ENCODE measurements at places on chromosomes 12 and 14.

DNA sequence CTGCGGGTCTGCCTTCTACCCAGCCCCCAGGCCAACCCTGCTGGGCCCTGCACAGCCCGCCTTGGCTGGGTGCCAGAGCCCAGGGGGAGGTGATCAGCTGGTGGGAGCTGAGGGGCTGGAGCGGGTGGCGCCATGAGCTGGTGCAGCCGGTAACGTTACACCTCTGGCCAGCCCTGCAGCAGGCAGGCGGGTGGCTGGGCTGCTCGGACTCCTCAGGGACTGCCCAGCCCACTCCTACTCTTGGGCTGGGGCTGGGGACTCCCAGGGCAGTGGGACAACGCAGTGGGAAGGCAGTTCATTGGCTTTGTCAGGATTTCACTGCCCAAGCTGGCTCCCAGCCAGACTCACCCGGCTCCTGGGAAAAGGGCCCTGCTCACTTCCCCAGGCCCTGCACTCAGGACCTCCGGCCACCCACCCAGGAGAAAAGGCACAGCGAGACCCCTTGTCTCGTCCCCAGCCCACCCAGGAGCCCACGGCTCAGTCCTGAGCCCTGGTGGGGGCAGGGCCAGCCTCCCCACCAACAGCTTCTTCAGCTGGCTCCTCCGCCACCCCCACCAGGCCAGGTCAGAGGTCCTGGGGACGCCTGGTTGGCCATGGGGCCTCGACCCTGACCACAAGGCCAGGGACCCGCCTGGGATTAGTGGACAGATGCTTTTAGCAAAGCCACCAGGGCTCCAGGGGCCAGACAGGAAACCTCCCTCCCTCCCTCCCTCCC is 1.0 kb downstream of the PGF start:
- no peak for DNase-seq

GRCh38 chr12:124162151-124163110 is 132.5 kb upstream of the RFLNA start:
- DNase-seq = no peak

DNA sequence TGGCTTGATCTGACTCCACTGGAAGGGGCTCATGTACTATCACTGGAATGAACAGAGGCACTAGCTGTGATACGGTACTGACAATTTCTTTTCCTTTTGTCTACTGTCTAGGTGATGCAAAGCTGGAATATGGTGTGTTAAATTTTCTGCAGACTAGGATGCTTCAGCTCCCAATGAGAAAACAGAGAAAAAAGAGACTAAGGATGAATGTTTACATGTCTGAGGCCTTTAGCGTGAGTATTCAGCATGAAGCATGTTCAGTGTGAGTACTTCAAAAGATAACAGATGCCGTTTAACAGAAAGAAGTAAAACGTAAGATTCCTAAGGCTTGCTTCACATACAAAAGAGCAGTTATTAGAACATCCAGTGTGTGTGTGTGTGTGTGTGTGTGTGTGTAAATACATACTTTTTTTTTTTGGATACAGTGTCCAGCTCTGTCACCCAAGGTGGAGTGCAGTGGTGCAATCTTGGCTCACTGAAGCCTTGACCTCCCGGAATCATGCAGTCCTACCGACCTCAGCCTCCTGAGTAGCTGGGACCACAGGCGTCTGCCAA is 92.3 kb upstream of the FERMT2 start:
- DNase-seq = no peak

DNA sequence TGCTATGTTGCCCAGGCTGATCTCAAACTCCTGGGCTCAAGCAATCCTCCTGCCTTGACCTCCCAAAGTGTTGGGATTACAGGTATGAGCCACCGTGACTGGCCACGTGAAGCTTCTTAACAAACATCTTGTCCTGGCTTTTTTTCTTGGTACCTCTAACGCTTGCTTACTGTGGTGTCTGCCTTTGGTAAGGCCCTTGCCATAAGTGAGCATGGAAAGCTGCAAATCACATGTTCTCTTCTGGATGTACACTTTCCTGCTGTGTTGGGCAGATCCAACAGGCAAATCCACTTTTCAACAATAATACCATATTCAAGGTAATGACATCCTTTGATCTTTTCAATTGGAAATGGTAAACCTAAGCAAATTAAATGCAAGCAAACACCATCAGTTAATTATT is 54.6 kb downstream of the ARF6 start:
- DNase-seq = no peak

DNA sequence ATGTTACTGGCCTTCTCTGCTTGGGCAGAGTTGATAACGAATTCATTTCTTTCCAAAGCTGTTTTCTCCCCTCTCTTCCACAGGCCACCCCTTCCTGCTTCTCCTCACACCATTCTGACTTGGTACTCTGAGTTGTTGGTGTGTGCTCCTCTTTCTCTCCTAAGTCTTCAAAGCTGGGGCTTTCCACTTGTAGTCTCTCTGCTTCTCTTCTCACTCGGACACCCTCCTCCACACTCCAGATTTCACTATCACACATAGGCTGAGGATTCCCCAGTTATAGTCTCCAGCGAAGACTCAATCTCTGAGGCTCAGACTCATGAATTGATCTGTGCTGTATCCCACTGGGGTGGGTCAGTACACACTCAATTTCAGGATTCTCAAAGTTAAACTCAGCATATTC is 201.0 kb downstream of the SSPN start:
- DNase-seq = no peak

DNA sequence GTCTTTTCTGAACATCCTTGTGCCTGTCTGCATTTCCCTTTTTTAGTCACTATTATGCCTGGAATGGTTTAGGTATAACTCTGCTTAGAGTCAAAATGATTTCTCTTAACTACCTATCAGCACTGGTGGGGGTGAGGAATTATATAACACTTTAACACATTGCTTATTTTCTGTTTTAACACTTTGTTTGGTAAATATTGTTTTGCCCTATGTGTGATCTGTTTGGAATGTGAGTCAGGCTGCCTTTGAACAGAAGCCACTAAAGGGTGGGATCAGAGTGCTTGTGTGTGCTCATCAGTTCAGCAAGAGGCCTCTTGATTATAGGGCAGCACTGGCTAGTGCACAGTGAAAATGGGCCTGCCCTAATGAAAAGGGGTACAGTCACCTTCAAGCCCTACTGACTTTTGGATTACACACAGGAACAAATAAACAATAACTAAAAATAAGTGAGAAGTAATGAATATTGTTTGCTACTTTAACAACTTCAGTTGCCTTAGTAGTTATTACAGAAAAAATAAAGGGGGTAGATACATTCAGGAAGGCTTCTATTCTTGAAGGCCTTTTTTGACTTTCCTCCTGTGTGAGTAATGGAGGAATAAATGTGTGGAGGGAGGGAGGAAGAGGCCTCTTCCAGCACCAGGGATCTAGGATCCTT is 23.2 kb downstream of the NGDN start:
- DNase-seq = no peak

GRCh38 chr12:3745152-3745551 is 7.8 kb downstream of the CRACR2A start:
- DNase-seq = no peak

DNA sequence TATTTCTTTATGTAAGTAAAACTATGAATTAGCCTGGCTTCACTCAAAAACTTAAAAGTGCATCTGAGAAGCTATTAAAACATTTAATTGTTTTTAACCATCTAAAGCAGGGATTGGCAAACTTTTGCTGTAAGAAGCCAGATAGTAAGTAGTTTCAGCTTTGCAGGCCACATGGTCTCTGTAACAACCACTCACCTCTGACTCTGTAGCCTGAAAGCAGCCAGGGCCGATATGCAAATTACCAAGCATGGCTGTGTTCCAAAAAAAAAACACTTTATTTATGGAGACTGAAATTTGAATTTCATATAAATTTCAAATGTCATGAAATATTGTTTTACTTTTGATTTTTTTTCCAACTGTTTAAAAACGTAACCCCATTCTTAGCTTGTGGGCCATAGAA is 95.3 kb downstream of the CIT start:
- no peak for DNase-seq

- DNase-seq = no peak
These were observed 2.5 kb downstream of the EEA1 start for GRCh38 chr12:92926549-92926948.

DNA sequence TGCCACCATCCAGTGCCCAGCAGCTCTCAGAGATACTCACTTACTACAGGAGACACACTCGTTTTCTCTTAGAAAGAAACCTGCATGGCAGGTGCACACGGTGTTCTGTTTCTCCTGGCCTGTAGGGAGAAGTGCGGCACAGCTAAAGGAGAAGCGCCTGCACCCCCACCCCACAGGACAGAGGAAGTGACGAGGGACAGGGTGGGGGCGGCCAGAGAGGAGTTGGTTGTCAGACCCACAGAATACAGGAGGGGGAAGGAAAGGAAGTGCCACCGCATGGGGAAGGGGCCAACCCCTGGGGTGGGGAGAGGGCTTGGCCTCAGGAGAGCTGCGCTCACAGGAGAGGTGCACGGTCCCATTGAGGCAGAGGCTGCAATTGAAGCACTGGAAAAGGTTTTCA is 8.8 kb downstream of the TNFRSF1A start:
- no peak for DNase-seq

GRCh38 chr14:68343534-68344118 is 449.2 kb downstream of the ZFP36L1 start:
- no peak for DNase-seq

GRCh38 chr14:52332269-52332668 is 18.2 kb downstream of the PTGER2 start:
- DNase-seq = no peak

DNA sequence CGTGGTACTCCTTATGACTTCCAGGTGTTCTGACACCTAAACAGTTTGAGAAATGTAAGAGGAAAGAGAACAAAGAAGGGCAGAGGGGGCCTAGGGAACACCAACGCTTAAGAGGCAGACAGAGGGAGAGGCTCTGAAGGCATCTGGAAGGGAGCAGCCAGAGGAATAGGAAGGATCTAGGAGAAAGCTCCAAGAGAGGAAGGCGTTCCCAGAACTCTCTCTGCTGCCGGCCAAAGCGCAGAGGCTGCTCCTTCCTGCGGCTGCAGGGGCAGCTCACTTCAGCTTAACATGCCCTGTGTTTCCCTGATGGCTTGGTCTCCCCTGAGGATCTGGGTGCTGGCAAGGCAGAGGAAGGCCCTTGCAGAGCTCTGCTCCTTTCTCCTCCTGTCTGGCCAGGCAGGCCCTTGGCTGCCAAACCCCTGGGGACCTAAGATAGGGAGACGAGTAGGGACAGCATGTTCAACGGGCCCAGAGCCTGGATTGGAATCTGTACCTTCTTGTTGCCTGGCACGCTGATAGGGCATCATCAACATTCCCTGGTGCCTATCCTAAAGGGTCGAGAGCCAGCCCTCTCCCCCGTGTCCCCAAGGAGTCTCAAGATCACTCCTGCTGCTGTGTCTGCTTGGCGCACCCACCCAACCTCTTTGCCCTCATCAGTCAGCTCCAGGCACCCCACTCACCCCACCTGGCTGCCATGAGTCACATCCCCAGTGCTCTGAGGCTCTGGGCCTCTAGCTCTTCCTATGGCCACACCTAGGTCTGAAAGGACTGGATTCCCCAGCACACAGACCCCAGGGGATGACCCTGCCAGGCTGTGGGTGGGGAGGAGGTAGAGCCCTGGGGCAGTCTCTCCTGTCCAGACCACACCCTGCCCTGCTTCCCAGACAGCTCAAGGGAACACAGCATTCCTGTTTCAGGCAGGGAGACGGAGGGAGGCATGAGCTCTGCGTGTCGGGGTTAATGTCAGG is 45.6 kb downstream of the LTBP2 start:
- no peak for DNase-seq

- no peak for DNase-seq
These were observed 25.4 kb downstream of the TTC6 start for GRCh38 chr14:37620856-37621255.

- no peak for DNase-seq
These were observed 92.0 kb downstream of the TTLL5 start for GRCh38 chr14:75752907-75753594.

- peak; percentile 20 for DNase-seq
These were observed 167.0 kb downstream of the PPM1H start for GRCh38 chr12:62767946-62768345.

GRCh38 chr14:41868396-41868795 is 261.7 kb downstream of the LRFN5 start:
- DNase-seq = no peak

DNA sequence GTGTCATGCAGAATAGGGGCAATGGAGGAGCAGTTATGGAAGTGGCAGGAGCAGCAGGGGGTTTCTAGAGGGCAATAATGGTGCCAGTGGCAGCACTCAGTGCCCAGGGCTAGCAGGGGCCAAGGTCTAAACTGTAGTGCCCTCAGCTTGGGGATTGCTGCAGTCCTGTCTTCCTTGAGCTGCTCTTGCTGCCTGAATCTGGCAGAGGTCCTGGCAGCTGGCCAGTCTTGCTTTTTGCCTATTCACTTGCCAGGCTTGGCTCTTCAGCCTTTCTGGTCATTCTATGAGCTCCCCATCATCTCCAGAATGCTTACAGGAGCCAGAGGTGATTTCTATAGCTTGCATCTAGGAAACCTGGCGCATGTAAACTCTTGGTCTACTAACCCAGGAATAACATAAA is 72.0 kb downstream of the SUDS3 start:
- no peak for DNase-seq

- DNase-seq = no peak
These were observed 33.8 kb downstream of the SAMD4A start for GRCh38 chr14:54600717-54601109.

DNA sequence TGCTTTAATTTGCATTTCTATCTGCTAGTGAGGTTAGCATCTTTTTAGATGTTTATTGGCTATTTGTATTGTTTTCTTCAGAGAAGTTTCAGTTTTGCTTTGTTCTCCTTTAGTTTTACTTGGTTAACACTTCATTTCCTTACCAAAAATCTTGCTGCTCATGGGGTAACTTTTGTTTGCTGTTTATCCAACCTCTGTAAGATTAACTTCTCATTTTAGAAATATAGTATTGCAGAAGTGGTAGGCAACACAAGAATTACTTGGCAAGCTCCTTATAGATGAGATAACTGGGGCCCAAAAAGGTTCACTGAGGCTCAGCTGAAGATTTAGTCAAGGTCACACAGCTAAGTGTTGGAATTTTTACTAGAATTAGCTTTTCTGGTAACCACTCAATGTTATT is 40.5 kb downstream of the ALKBH1 start:
- no peak for DNase-seq

DNA sequence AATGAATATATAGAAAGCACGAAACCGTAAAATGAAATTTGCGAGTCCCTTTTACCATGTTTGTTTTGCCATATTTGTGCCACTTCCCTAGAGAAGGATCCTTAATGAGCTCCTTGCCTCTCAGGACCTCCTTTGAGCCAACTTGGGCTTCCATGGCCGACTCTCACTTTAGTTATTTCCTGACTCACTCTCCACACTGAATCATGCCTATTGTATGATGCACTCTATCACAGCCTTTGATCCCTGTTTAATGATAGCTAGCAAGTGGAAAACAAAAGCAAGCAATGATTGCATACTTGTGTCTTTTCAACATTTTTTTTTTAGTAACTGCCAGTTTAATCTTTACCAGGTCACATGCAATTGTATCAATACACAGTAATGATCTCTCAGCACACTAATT is 153.2 kb downstream of the CCER1 start:
- DNase-seq = no peak

- no peak for DNase-seq
These were observed 92.4 kb downstream of the SAMD4A start for GRCh38 chr14:54659365-54659764.

DNA sequence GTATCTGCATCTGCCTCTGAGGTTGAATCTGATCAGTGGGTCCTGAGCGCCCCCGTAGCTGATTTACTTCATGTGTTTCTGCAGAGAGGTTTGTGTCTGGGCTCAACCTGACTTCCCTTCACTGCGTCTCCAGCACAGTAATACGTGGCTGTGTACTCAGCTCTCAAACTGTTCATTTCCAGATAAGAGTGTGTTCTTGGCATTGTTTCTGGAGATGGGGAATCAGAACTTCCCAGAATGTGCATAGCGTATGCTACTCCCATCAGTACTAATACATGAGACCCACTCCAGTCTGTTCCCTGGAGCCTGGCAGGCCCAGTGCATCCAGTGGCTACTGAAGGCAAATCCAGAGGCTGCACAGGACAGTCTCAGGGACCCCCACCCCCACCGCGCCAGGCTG is 1297.2 kb downstream of the TMEM121 start:
- no peak for DNase-seq

Measured in stimulated activated CD4-positive, alpha-beta T cell treated with anti-CD3 and anti-CD28 coated beads, Interleukin-4, amount 100 ng/mL, for 48 hours (primary cell).